ENCODE measurements at places on chromosomes 16 and 17. TPM values are rescaled to one million over a fixed set of nuclear protein-coding genes. Genes with fewer than 3 reads are reported as not detected.

DNA sequence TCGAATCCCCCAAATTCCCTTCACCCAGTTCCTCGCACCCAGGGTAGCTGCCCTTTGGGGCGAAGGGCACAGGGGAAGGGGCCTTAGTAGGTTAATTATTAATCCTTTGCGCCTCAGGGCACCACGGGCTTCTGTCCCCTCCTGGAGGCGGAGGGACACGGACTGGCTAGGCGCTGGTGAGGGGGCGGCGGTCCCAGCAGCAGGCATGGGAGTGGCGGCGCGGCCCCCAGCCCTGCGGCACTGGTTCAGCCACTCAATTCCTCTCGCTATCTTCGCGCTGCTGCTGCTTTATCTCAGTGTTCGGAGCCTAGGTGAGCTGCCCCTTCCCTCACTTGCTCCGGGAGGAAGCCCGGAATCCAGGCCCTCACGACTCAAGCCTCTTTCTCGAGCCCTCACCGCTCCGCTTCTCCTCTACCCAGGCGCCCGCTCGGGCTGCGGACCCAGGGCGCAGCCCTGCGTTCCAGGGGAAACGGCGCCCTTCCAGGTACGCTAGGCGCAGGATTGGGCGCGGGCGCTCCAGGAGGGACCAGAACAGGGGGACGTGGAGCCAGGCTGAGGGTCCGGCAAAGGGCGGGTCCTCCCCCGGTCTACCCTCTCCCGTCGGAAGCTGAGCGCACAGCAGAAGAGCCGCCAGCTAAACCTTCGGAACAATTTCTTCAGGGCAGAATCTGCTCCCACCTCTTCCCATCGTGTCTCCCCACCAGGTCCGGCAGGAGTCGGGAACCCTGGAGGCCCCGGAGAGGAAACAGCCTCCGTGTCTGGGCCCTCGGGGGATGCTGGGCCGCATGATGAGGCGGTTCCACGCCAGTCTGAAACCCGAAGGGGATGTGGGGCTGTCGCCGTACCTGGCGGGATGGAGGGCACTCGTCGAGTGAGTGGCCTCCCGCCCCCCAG is at the start of gene GLTPD2:
Gene GLTPD2, plus strand, starts transcription at position 158 of the 894 bp plus-strand sequence. Its CDS starts 48 bp downstream, at position 206.
- no peaks in the 10 kb centered on the region for H3K36me3 ChIP-seq
- H3K27me3 ChIP-seq: peaks cover 33% of the 10 kb centered on the region
- peaks cover 31% of the 10 kb centered on the region for H3K4me1 ChIP-seq
- H3K27ac ChIP-seq: no peak within 1 kb of the TSS
- peak within 1 kb of the TSS; percentile 77 for H3K4me3 ChIP-seq
- no peak for DNase-seq

DNA sequence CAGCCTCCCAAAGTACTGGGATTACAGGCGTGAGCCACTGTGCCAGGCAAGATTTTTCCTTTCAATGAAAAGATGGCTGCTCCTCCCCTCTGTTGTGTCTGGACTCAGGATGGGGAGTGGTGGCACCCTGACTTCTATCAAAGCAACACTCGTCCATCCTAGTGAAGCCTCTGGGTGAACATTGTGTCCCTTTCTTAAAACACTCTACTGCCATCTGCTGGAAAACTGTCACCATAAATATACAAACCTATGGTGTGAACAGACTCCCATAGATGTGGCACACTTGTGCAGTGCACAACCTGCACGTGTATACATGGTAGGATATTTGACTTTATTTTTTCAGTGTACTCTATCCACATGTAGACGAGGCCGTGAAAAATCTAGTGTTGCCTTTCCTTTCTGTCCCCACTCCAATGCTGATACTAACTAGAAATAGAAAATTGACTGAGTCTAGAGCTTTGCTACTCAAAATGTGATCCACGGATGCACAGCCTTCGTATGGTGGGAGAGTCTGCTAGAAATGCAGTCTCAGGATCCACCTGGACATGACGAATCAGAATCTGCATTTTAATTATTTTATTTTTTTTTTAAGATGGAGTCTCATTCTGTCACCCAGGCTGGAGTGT is 55.9 kb upstream of the PLCG2 start:
- H3K4me1 ChIP-seq: peaks cover 13% of the 10 kb centered on the region
- H3K27ac ChIP-seq: peak overlapping the region; percentile 60
- H3K4me3 ChIP-seq: no peak overlapping the region
- DNase-seq: peak; percentile 33
- no peaks in the 10 kb centered on the region for H3K27me3 ChIP-seq

GRCh38 chr16:13957197-13958078 is 37.5 kb downstream of the ERCC4 start:
- H3K36me3 ChIP-seq: no peaks in the 10 kb centered on the region
- peak; percentile 56 for DNase-seq
- H3K4me3 ChIP-seq: peak overlapping the region; percentile 66
- peak overlapping the region; percentile 69 for H3K27ac ChIP-seq
- H3K27me3 ChIP-seq: peaks cover 17% of the 10 kb centered on the region
- H3K4me1 ChIP-seq: peaks cover 24% of the 10 kb centered on the region

DNA sequence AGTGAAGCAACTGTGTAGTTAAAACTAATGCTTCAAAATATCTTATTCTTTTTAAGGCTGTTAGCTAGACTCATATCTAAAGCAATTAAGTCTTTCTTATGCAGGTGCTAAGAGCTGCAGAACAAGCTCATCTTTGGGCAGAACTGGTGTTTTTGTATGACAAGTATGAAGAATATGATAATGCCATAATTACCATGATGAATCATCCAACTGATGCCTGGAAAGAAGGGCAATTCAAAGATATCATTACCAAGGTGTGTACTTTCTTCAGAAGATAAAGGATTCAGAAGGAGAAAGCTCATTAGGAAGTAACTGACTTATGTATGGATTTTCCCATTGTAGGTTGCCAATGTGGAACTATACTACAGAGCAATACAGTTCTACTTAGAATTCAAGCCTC is 23.9 kb downstream of the PTRH2 start:
- no peak overlapping the region for H3K4me3 ChIP-seq
- H3K27ac ChIP-seq: peak overlapping the region; percentile 58
- peaks cover 54% of the 10 kb centered on the region for H3K36me3 ChIP-seq
- DNase-seq: no peak

GRCh38 chr17:45852535-45853297 is 8.0 kb downstream of the SPPL2C start:
- H3K36me3 ChIP-seq: no peaks in the 10 kb centered on the region
- peaks cover 18% of the 10 kb centered on the region for H3K27me3 ChIP-seq
- H3K4me3 ChIP-seq: no peak overlapping the region
- DNase-seq: peak; percentile 65
- H3K27ac ChIP-seq: no peak overlapping the region

GRCh38 chr16:2211923-2212347 is 1.3 kb upstream of the BRICD5 start:
- H3K27me3 ChIP-seq: no peaks in the 10 kb centered on the region
- no peak overlapping the region for H3K27ac ChIP-seq
- peaks cover 29% of the 10 kb centered on the region for H3K36me3 ChIP-seq
- peaks cover 29% of the 10 kb centered on the region for H3K4me1 ChIP-seq

GRCh38 chr17:19538095-19539039 is 4.7 kb downstream of the SLC47A1 start:
- H3K4me1 ChIP-seq: peaks cover 8% of the 10 kb centered on the region

- H3K27me3 ChIP-seq: no peaks in the 10 kb centered on the region
- no peaks in the 10 kb centered on the region for H3K36me3 ChIP-seq
- no peak for DNase-seq
- H3K4me1 ChIP-seq: no peaks in the 10 kb centered on the region
- no peak overlapping the region for H3K4me3 ChIP-seq
- H3K27ac ChIP-seq: no peak overlapping the region
Measured at GRCh38 chr16:59411961-59412841, 678.1 kb upstream of the GOT2 start.

- H3K36me3 ChIP-seq: no peaks in the 10 kb centered on the region
- DNase-seq: no peak
- no peak overlapping the region for H3K27ac ChIP-seq
- no peaks in the 10 kb centered on the region for H3K27me3 ChIP-seq
- peaks cover 5% of the 10 kb centered on the region for H3K4me1 ChIP-seq
- H3K4me3 ChIP-seq: no peak overlapping the region
Measured at GRCh38 chr16:81537721-81538561, 93.3 kb downstream of the CMIP start.

- peaks cover 20% of the 10 kb centered on the region for H3K4me1 ChIP-seq
- H3K27ac ChIP-seq: no peak overlapping the region
- H3K4me3 ChIP-seq: no peak overlapping the region
- no peaks in the 10 kb centered on the region for H3K36me3 ChIP-seq
- no peak for DNase-seq
- H3K27me3 ChIP-seq: no peaks in the 10 kb centered on the region
Measured at GRCh38 chr16:4373909-4374742, 2.5 kb downstream of the VASN start.

- H3K4me3 ChIP-seq: peak overlapping the region; percentile 59
- peaks cover 11% of the 10 kb centered on the region for H3K4me1 ChIP-seq
- H3K36me3 ChIP-seq: peaks cover 11% of the 10 kb centered on the region
- H3K27me3 ChIP-seq: no peaks in the 10 kb centered on the region
Measured at GRCh38 chr16:369275-369865, 968 bp downstream of the MRPL28 start.

GRCh38 chr17:35879773-35880654 is at the start of gene CCL5:
Gene CCL5 (minus strand): TSS chr17:35880360.
- H3K4me3 ChIP-seq: peak within 1 kb of the TSS; percentile 69
- peak; percentile 75 for DNase-seq
- peak within 1 kb of the TSS; percentile 97 for H3K27ac ChIP-seq
- peaks cover 47% of the 10 kb centered on the region for H3K4me1 ChIP-seq
- peaks cover 9% of the 10 kb centered on the region for H3K36me3 ChIP-seq

DNA sequence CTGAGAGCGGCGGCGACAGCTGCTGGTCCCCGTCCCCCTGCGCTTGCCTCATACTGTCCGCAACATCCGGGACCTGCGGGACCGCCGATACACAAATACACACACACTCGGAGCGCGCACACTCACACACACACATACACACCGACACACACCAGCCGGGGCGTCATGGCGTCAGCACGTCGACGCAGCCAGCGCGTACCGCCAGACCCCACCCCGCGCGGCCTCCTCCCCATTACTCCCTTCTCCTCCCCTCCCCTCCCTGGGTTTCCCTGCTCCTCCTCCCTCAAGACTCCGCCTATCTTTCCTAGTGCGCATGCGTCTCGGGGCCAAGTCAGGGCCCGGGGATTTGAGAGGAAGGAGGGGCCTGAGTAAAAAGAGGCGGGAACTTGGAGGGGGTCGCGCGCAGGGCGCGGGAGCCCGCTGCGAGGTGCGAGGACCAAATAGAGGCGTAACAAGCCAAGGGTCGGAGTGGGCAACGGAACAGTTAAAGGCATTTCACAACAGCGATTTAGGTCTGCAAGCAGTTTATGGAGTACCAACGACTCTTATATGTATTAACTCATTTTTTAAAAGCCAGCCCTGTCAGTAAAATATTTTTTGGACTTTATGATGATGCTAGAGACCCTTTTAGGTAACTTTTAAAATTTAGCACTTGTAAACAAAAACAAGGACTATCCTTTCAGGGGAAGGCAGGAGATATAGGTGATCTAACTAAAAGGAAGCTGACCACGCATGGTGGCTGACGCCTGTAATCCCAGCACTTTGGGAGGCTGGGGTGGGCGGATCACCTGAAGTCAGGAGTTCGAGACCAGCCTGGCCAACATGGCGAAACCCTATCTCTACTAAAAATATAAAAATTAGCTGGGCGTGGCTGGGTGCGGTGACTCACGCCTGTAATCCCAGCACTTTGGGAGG is at the start of gene SPOP:
Gene SPOP, minus strand, starts transcription at position 165 of the 915 bp plus-strand sequence. CDS start 55,287 bp downstream, outside the sequence.
- H3K4me3 ChIP-seq: peak within 1 kb of the TSS; percentile 95
- H3K27ac ChIP-seq: peak within 1 kb of the TSS; percentile 99
- peaks cover 21% of the 10 kb centered on the region for H3K36me3 ChIP-seq
- H3K4me1 ChIP-seq: peaks cover 37% of the 10 kb centered on the region

GRCh38 chr17:63538693-63539595 is 11.3 kb upstream of the DCAF7 start:
- H3K27me3 ChIP-seq: peaks cover 32% of the 10 kb centered on the region
- no peak for DNase-seq
- H3K4me3 ChIP-seq: no peak overlapping the region
- no peaks in the 10 kb centered on the region for H3K36me3 ChIP-seq

- H3K27ac ChIP-seq: no peak overlapping the region
- no peak for DNase-seq
- peaks cover 53% of the 10 kb centered on the region for H3K36me3 ChIP-seq
- H3K4me3 ChIP-seq: no peak overlapping the region
Measured at GRCh38 chr16:11020792-11021551, 76.6 kb downstream of the CLEC16A start.

DNA sequence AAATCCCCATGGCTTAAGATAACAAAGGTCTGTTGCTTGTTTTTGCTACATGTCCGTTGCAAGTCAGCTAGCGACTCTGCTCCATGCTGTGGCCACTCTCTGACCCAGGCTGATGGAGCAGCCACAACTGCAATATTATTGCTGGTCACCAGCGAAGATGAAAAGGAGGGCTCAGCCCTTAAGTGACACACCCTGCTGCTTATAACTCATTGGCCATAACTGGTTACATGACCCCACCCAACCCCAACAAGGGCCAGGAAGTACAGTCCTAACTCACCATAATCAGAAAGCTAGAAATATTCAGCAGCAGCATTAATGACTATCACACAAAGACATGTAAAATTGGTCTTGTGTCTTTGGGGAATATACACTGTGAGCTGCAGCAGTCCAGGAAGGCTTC is 224.3 kb downstream of the SOX9 start:
- no peaks in the 10 kb centered on the region for H3K4me1 ChIP-seq
- no peaks in the 10 kb centered on the region for H3K36me3 ChIP-seq
- DNase-seq: no peak
- H3K4me3 ChIP-seq: no peak overlapping the region
- H3K27ac ChIP-seq: no peak overlapping the region
- peaks cover 5% of the 10 kb centered on the region for H3K27me3 ChIP-seq

DNA sequence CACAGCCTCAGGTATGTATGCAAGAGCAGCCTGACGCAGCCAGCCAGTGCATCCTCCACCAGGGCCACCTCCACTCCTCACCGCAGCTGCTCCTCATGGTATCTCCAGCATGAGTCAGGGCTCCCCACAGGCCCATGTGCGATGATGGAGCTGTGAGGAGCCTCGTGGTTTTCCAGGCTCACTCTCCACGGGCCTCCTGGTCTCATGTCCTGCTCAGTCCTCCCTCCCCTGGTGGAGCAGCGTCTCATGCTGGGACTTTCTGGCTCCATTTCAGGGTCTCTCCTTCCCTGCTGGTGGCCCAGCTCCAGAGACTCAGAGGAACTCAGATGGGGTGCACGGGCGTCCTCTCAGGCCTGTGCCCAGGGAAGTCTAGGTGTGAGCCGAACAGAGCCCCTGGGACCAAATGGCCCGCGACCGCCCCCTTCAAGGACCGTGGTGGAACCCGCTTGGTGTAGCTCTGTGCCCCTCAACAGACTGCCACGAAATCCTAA is 70.4 kb downstream of the METRNL start:
- no peaks in the 10 kb centered on the region for H3K36me3 ChIP-seq
- H3K27me3 ChIP-seq: no peaks in the 10 kb centered on the region
- H3K27ac ChIP-seq: no peak overlapping the region
- DNase-seq: peak; percentile 5

GRCh38 chr16:20510323-20510722 is 59.0 kb downstream of the ACSM2A start:
- no peak overlapping the region for H3K27ac ChIP-seq
- H3K27me3 ChIP-seq: peaks cover 5% of the 10 kb centered on the region
- no peak for DNase-seq

DNA sequence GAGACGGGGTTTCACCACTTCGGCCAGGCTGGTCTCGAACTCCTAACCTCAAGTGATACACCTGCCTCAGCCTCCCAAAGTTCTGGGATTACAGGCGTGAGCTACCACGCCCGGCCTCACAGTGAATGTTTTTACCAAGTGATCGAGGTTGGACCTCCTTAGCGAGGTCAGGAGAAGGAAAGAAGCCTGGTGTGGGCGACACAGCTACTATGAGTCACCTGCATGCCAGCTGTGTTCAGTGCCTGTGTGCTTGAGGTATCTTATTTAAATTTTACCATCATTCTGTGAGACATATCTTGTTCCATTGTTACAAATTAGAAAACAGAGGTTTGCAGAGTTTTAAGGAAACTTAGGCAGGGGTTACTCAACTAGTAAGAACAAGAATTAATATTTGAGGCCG is 174.8 kb upstream of the DYNLRB2 start:
- DNase-seq: no peak
- peaks cover 2% of the 10 kb centered on the region for H3K27me3 ChIP-seq
- H3K36me3 ChIP-seq: no peaks in the 10 kb centered on the region
- H3K27ac ChIP-seq: no peak overlapping the region

The RAC3 gene
- total RNA-seq: 8.1 TPM

The ZG16B gene
- 3.0 TPM for total RNA-seq

The TPSAB1 gene
- not detected for total RNA-seq

All from activated CD4-positive, alpha-beta memory T cell treated with anti-CD3 and anti-CD28 coated beads for 36 hours (primary cell).